ENCODE measurements at places on chromosomes 16 and 17.

DNA sequence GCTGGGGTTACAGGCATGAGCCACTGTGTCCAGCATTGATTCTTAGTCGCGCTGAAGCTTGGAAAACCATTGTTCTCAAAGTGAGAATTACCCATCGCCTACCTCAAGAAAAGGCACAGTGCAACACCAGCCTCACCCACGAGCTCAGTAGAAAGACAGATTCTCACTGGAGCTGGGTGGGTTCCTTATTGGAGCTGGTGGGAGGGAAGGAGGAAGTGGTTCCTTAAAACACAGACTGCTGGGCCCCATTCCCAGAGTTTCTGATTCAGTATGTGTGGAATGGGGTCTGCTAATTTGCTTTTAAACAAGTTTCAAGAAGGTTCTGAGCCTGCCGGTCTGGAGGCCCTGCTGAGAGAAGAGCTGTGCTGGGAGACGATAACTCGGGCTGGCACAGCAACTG, 264.7 kb downstream of the ENGASE start:
- no peak for DNase-seq

DNA sequence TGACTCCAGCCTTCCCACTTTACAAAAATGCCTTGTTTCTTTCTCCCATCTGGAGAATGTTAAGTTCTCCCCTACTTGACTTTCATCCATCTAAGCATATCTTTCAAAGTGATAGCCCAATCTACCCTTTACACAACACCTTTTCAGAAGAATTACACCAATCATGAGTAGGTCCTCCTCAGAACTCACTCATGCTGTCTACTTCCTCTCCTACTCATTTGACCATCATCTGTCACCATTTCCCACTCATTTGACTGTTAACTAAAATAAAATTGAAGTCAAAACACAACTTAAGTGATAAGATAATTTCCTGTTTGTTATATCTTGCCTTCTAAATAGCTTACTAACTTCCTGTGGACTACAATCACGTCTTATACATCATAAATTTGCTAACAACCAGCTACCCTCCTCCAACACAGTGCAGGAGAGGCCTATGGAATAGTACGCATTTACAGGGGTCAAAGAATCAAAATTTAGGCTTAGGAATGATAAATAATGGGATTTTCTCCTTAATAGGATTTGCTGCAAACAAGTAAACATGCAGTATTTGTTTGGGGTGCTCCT, 16.1 kb downstream of the KCNJ16 start:
- DNase-seq = no peak

DNA sequence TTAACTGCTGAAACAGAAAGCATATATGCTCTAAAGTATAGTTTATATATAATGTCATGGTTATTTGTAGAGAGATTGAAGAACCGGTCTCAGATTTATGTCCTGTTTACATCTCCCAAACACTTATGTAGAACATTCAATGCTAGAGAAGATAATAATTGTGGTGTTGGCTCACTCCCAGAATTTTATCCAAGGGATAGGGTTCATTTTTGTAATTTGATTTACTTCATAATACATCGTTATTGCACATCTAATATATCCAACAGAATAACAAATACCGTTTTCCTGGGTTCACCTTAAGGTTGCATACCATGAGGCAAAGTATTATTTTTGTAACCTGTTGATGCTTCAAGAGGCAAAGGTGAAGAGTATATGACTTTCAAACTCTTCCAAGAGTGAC, 202.8 kb upstream of the TBX2 start:
- DNase-seq = no peak

- DNase-seq = peak; percentile 90
These were observed 1.6 kb upstream of the PPP1R9B start for GRCh38 chr17:50151937-50152547.
